ENCODE measurements at places on chromosomes 2 and 18.

- peak; percentile 73 for DNase-seq
Measured at GRCh38 chr2:188369365-188369764, 77.7 kb downstream of the GULP1 start.

DNA sequence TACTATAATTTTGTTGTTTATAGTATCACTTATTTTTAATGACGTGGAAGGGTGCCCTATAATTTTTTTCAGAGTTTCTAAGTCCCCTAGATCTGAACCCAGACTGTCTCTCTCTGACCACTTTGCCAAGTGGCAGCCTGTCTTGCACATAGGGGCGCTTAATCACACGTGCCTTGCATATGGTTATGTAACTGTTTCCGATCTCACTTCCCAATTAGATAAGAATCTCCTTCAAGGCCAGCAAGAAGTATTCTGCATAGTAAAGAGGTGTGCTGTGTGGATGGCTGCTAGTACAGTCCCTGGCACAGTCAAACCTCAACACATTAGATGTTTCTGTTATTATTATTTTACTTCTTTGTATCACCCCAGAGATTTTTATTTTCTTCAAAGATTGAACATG lies 197.8 kb upstream of the SIX2 start:
- DNase-seq = no peak

- DNase-seq = no peak
Measured at GRCh38 chr2:207481924-207482323, 47.8 kb upstream of the CREB1 start.

DNA sequence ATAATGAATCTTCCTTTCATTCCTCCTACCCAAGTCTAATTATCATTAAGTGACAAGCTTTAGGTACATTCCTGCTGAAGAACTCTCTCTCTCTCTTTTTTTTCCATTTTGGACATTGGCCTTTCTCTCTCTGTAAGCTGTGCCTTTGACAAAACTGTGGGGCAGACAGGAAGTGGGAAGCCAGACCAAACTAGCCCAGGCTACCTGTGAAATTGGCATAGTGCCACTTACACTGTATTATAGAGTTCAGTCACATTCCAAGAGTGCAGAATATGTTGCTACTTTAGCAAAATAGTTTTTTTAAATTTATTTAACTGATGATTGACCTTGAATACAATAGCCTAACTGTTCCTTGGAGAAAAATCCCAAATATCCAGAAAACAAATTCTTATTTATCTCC lies 381.5 kb upstream of the ETAA1 start:
- no peak for DNase-seq

Measured in fibroblast of lung (primary cell).